ENCODE measurements at places on chromosomes 3 and 15.

DNA sequence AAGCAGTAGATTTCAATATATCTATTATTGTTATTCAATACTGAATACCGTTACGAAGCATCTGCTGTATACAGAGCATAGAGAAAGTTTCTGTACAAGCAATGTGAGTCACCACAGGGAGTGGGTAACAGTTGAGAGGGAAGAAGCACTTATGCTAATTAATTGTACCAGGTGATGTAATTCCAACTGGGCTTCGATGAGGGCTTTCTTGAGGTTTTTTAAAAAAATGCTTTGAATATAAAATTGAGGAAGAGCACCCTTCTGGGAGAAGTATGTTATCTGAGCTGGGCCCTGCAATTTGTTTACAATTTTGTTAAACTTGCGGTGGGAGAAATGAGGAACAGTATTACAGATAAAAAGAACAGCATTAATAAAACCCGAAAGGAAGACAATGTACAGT, 197.9 kb downstream of the TPRG1 start:
- no peak for DNase-seq

GRCh38 chr3:101999177-101999779, 150.0 kb downstream of the NFKBIZ start:
- DNase-seq, result no peak

DNA sequence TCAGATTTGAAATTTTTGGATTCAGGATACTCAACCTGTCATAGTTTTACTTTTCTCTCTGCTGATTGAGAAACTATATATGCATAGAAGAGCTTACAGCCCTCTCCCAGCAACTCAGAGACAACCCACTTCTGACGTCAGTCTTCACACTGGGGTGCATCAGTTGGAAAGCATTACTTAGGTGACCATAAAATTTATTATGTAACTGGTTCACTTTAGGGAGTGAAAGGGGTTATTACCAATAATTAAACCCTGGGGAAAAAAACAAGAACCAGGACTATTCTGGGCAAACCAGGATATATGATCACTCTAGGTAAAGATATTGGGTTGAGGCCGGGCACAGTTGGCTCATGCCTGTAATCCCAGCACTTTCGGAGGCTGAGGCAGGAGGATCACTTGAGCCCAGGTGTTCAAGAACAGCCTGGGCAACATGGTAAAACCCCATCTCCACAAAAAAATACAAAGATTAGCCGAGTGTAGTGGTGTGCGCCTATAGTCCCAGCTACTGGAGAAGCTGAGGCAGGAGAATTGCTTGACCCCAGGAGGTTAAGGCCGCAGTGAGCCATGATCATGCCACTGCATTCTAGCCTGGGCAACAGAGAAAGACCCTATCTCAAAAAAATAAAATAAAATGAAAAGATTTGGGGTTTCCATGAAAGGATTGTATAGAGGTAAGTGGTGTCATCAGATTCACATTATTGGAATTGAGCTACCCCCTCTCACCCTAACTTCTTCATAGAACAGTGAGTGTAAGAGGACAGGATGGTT, 27.1 kb downstream of the HES1 start:
- DNase-seq, result no peak

DNA sequence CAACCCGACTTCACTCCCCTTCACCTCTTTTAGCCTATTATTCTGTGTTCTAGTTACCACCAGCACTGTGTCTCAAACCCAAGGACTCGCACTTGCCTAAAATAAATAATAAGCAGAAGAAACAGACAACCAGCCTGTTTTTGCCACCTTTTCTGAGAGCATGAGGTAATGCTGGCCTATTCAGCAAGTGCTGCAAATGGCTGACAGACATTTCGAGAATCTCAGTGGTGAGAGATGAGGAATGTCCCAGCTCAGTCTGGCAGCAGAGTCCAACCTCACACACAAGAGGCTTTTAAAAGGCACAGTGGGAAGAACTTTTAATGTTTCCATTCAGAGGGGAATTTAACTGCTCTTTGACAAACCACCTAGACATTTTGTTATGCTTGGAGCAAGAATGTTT, 143.3 kb upstream of the GMNC start:
- no peak for DNase-seq

GRCh38 chr3:60992395-60992794, 258.9 kb downstream of the FHIT start:
- peak; percentile 34 for DNase-seq

GRCh38 chr3:191531434-191531972, 70.5 kb downstream of the PYDC2 start:
- no peak for DNase-seq

- no peak for DNase-seq
Observed at GRCh38 chr3:152891678-152892077, 56.7 kb downstream of the P2RY1 start.

GRCh38 chr3:30181581-30181980, 424.8 kb upstream of the TGFBR2 start:
- no peak for DNase-seq

DNA sequence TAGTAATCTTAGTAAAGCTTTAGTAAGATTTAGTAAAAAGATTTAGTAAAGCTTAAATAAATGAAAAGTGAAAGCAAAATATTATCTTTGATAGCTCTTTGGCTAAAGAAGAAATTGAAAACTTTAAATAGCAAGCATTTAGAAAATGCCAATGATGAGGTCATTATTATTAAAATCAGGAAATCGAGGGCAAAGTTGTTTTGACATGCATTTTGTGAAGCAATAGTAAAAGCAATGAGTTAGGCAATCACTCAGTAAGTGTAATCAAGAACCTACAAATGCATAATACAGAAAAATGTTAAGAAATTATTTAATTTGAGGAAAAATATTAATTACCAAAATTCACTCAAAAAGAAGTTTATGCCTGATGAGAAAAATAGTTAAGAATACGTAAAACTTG, 280.3 kb upstream of the MME start:
- DNase-seq, result no peak

GRCh38 chr3:5194341-5194740, 6.8 kb downstream of the EDEM1 start:
- no peak for DNase-seq

DNA sequence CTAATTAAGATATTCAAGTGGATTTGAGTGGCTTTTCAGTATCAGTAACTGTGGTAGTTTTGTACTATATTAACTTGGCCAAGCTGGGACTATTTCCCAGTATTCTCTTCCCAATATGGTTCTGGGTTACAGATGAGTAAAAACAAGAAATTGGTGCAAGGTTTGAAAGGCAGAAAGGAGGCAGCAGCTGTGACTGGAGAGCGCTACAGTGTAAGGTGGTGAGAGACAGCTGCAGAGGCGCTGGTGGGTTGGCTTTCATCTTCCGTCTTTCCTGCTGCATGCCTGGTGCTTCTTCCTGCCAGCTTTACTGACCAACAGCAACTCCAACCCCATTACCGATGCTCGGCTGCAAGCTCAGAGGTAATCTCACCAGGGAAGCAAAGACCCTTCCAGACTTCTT, 9.8 kb downstream of the DPH3 start:
- DNase-seq, result no peak

DNA sequence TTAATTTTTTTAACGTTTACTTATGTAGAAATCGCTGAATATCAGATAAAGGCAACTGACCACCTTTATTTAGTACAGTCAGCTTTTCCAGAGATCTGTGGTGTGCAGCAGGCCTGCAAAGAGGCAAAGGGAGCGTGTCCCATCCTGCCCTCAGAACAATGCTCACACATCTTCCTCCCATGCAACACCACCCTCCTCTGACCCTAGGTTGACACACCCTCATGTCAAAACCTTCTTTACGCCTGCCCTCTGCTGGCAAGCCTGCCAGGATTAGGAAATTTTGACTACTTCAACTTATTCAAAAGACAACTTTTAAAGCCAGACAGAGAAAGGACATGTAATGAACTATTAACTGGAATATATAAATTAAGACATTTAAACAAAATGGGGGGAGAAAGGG, 513.7 kb downstream of the FOXP1 start:
- peak; percentile 75 for DNase-seq

DNA sequence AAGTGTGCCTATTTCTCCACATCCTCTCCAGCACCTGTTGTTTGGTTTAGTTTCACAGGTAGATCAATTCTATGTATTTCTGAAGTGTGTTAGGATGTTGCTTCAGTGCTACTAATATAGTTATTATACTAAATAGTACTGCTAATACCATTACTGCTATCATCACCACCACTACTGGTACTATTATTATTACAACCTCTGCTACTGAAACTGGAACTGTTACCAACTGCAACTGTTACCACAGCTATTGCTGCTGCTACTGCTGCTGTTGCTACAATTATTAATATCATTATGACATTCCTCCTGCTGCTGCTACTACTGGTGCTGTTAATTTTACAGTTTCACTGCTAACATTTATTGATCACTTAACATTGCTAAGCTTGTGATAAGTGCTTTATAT, 8.3 kb upstream of the LMOD3 start:
- DNase-seq, result no peak

GRCh38 chr3:114858329-114858728, 288.8 kb downstream of the ZBTB20 start:
- DNase-seq, result no peak

- no peak for DNase-seq
Observed at GRCh38 chr3:6679510-6679909, 181.4 kb upstream of the GRM7 start.

DNA sequence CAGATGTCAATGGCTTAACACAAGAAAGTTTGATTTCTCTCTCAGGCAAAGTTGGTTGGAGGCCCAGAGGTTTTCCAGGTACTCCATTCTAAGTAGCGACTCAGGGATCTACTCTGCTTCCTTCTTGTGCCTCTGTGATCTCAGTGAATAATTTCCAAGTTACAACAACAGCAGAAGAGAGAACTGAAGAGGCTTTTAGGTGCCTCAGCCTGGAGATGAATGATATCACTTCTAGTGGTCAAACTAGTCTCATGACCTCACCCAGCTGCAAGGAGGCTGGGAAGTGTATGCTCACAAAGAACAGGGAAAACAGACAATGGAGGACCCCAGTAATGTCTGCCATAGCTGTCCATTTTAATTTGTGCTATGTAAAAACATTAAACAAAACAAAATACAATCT, 4.6 kb upstream of the PRICKLE2 start:
- DNase-seq, result no peak

DNA sequence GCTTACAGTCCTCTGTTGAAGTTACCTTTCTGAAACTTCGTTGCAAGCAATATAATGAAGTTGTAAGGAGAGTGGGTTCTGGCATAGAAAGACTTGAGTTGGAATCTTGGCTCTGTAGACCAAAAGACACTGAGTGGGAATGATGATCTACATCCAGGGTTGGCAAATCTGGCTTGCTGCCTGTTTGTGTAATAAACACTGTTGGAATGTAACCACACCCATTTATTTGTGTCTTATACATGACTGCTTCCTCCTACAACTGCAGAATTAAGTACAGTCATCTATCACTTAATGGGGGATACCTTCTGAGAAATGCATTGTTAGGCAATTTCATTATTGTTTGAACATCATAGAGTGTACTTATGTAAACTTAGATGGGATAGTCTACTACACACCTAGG, 178.4 kb upstream of the SUCLG2 start:
- DNase-seq, result no peak

GRCh38 chr3:30492322-30493192, 113.8 kb upstream of the TGFBR2 start:
- DNase-seq, result no peak

GRCh38 chr3:69659180-69659910, 79.9 kb upstream of the MITF start:
- no peak for DNase-seq

- no peak for DNase-seq
Observed at GRCh38 chr3:136251511-136251910, 1.4 kb downstream of the PCCB start.

DNA sequence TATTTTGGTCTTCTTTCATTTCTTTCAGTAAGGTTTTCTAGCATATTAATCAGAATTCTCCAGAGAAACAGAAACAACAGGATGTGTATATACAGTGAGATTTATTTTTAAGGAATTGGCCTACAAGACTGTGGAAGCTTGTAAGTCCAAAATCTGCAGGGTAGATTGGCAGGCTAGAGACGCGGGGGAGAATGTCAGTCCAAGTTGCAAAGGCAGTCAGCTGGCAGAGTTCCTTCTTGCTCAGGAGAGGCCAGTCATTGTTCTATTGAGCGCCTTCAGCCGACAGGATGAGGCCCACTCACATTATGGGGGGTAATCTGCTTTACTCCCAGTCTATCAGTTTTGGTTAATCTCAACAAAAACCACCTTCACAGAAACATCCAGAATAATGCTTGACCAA, 133.4 kb upstream of the UBE3A start:
- DNase-seq, result no peak

DNA sequence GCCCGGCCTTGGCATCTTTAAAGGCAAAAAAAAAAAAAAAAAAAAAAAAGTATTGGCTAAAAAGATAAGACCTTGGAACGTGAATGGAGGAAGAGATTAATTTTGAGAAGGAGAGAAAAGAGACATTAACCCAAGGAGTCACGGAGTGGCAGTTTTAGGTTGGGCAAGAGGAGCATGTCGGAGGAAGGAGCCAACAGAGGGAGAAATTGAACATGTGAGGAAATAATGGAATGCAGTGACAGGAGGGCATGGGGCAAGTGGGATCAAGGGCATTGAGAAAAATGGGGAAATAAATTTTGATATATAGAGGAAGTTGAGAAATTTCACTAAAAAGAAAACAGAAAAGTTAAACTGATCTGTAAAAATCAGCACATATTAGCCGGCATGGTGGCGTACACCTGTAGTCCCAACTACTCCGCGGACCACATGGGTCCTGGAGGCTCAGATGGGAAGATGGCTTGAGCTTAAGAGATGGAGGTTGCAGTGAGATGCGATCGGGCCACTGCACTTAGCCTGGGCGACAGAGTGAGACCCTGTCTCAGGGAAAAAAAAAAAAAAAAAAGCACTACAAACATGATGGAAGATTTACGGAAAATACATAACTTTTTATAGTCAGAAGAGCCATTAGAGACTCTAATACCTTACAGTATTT, 1.2 kb downstream of the HAUS2 start:
- no peak for DNase-seq

DNA sequence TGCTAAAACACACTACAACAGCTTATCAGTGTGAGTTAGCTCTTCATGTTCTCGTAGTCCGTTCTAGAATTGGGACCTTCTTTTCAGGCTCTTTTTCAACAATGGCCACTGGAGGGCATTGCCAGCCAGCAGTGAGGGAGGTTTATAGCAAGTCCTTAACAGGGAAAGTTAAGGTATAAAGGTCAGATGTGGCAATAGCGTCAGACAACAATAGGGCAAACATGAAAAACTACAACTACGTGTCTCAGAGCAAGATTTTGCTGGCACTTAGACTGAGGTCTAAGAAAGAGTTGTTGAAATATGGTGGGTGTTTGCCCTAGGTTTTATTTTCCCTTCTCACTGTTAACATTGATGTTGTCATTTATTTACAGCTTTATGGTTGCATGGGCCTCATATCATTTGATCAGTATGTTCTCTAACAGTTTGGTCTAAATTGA, 161.4 kb downstream of the GMNC start:
- DNase-seq, result no peak

- no peak for DNase-seq
Observed at GRCh38 chr3:124854009-124854408, 33.2 kb downstream of the ITGB5 start.

- DNase-seq, result no peak
Observed at GRCh38 chr3:115113367-115113766, 33.7 kb downstream of the ZBTB20 start.

Measured in head of caudate nucleus (tissue), 42 donors.